CD8-positive, alpha-beta memory T cell (primary cell): ENCODE measurements at places on chromosomes 6 and 20. TPM values are rescaled to one million over a fixed set of nuclear protein-coding genes. Genes with fewer than 3 reads are reported as not detected.

The GABRR1 gene
- polyA plus RNA-seq, result not detected

The SLC35D3 gene
- not detected for polyA plus RNA-seq

The SLC22A2 gene
- polyA plus RNA-seq, result not detected

The CEP162 gene
- polyA plus RNA-seq, result 5.6 TPM

The BPIFA1 gene
- not detected for polyA plus RNA-seq

The BPIFB4 gene
- not detected for polyA plus RNA-seq

The MMP24 gene
- polyA plus RNA-seq, result 0.18 TPM

The OPN5 gene
- not detected for polyA plus RNA-seq

The BTNL2 gene
- polyA plus RNA-seq, result not detected

The OR12D3 gene
- polyA plus RNA-seq, result not detected

The MAVS gene
- 8.1 TPM for polyA plus RNA-seq

The LIME1 gene
- polyA plus RNA-seq, result 366 TPM

The MRPL18 gene
- 101 TPM for polyA plus RNA-seq

The CCHCR1 gene
- polyA plus RNA-seq, result 7.4 TPM

The SLC22A1 gene
- polyA plus RNA-seq, result 0.13 TPM

GRCh38 chr6:111727041-111727440, 121.4 kb upstream of the TRAF3IP2 start:
- peaks cover 87% of the 10 kb centered on the region for H3K4me1 ChIP-seq
- H3K27me3 ChIP-seq, result no peaks in the 10 kb centered on the region
- H3K27ac ChIP-seq, result no peak overlapping the region
- no peak for DNase-seq
- peaks cover 1% of the 10 kb centered on the region for H3K36me3 ChIP-seq

GRCh38 chr20:42319252-42320013, 701.3 kb upstream of the CHD6 start:
- no peaks in the 10 kb centered on the region for H3K4me1 ChIP-seq
- no peak for DNase-seq
- H3K4me3 ChIP-seq, result no peak overlapping the region
- no peaks in the 10 kb centered on the region for H3K36me3 ChIP-seq
- no peak overlapping the region for H3K27ac ChIP-seq

- H3K27ac ChIP-seq, result no peak overlapping the region
- no peaks in the 10 kb centered on the region for H3K4me1 ChIP-seq
Measured at GRCh38 chr20:44690781-44691423, 24.3 kb upstream of the CCN5 start.

- DNase-seq, result no peak
- no peaks in the 10 kb centered on the region for H3K4me1 ChIP-seq
- H3K27me3 ChIP-seq, result no peaks in the 10 kb centered on the region
- no peaks in the 10 kb centered on the region for H3K36me3 ChIP-seq
- H3K4me3 ChIP-seq, result no peak overlapping the region
Measured at GRCh38 chr20:31934491-31934890, 17.4 kb downstream of the PDRG1 start.

DNA sequence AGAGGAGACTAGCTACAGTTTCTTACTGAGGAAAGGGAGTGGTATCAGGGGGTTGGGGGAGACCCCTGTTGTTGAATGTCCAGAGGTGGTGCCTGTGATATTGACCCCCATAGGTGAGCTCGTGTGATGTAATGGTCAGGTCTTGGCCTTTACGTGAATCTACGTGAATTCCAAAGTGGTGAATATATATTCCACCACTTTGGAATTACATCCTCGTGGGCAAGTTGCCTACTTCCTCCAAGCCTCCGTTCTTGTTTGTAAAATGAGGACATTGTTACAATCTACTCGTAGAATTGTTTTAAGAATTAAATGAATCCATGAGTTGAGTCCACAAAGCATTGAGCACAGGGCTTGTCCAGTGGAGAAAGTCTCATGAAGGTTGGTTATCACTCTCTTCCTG, 47.3 kb downstream of the TSHZ2 start:
- DNase-seq, result no peak
- H3K36me3 ChIP-seq, result no peaks in the 10 kb centered on the region
- no peak overlapping the region for H3K4me3 ChIP-seq

GRCh38 chr6:21791581-21791980, 198.0 kb downstream of the SOX4 start:
- H3K4me3 ChIP-seq, result no peak overlapping the region
- H3K27me3 ChIP-seq, result no peaks in the 10 kb centered on the region
- H3K27ac ChIP-seq, result no peak overlapping the region
- H3K36me3 ChIP-seq, result no peaks in the 10 kb centered on the region
- DNase-seq, result no peak
- H3K4me1 ChIP-seq, result no peaks in the 10 kb centered on the region

DNA sequence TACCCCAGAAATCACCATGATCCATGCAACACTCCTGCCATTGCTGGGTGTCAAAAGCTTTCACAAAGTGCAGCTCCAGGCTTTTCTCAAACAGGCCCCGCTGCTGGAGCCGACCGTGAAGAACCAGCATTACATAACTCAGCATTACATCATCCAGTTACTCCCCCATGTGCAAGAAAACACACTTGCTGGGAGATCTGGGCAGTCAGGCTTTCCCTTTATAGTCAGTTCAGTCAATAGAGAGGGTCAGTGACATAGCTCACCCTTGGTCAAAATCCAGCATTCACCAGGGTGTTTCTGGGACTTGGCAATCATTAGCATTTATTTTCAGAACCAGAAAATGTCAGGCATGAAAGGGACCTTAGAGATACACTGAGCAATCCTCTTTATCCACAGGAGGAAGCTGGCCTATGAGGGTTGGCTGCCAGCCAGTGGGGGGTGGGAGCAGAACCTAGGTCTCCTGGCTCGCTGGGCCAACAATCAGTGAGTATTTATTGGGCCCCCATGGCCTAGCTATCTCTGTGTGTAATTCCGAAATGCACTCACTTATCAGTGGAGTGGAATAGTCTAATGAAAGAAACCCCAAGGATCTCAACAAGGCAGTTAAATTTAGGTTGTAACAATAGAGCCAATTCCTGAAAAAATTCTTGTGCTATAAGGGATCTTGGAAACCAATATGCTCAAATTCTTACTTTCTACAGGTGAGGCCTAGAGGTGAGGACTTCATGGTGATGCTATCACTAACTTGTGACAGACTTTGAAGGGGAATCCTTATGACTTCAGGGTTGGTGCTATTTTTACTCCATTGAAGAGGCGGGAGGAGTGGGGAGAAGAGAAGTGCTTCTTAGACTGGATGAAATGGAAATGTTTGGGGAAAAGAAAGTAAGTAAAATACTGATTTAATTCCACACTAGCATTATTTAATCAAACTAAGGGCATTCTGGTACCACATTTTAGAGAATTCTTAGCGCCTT, 54.6 kb downstream of the LYRM4 start:
- H3K4me1 ChIP-seq, result no peaks in the 10 kb centered on the region
- H3K27me3 ChIP-seq, result no peaks in the 10 kb centered on the region

DNA sequence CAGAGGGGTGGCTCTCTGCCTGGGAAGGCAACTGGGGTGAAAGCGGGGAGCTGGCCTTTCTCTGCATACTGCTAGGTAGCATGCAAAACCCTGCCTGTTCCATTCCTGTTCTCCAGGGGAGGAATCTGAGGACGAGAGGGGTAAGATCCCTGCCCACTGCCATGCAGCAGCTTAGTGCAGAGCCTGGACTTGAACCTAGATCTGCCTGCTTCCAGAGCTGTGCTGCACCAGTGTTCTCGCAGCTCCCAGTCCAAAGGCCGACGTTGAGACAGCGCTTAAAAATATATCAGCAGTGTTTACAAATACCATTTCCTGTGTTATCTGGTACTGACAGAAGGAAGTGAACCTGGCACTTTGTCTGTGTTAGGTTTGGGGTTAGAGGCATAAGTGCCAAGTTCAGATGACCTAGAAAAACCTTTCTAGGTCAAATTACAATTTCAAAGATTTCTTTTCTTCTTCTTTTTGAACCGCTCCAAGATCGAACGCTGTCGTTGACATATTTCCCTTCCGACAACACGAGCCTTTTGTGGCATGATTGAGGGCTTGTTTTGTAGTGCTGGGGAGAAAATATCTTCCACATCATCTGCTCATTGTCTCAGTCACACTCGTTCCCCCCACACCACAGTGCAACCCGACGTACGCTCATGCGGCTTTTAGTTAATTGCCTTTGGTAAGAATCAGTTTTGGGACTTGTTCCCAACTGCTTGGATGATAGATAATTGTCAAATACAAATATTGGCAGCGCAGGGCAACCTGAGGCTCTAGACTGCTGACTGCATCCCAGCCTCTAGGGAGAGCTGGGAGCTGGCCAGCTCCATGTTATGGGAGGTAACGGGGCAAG, 44.6 kb downstream of the TOX2 start:
- no peaks in the 10 kb centered on the region for H3K27me3 ChIP-seq
- peaks cover 87% of the 10 kb centered on the region for H3K4me1 ChIP-seq
- no peak overlapping the region for H3K27ac ChIP-seq
- peak; percentile 71 for DNase-seq

- no peaks in the 10 kb centered on the region for H3K4me1 ChIP-seq
- H3K4me3 ChIP-seq, result no peak overlapping the region
- no peaks in the 10 kb centered on the region for H3K36me3 ChIP-seq
Measured at GRCh38 chr6:164554700-164555476, 754.5 kb downstream of the C6orf118 start.

DNA sequence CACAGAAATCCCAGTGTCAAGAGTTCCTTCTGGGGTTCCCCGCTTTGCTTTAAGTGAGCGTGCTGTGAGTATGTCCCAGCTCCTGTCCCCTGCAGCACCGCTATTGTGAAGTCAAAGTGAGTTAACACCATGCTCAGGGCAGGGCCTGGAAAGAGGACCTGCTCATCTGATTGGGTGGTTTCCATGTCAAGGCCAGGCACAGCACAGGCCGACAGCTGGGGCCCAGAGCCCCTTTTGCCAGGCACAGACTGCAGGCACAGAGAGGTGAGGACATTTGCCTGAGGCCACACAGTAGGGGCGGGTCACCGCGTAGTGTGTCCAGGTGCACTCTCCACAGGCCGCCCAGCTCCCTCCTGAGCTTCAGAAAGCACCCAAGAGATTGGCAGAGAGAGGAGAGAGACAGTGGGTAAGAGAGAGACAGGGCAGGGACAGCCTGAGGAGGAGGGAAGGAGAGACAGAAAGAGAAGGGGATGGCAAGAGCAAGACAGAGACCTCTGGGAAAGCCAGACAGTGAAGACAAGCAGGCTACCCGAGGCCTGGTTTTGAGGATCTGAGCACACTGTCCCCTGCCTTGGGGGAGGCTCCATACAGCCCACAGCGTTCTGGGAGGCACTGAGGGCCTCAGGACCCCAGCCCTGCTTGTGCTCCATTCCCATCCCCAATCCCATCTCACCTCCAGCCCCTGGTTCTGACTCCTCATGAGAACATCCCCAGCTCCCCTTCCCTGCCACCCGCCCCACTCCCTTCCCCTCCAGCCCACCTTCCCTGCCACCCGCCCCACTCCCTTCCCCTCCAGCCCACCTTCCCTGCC, 6.5 kb upstream of the BPIFB1 start:
- H3K27ac ChIP-seq, result no peak overlapping the region
- no peak overlapping the region for H3K4me3 ChIP-seq
- no peaks in the 10 kb centered on the region for H3K4me1 ChIP-seq
- no peaks in the 10 kb centered on the region for H3K36me3 ChIP-seq
- H3K27me3 ChIP-seq, result no peaks in the 10 kb centered on the region
- DNase-seq, result no peak

- no peak for DNase-seq
- no peak overlapping the region for H3K4me3 ChIP-seq
- H3K27me3 ChIP-seq, result no peaks in the 10 kb centered on the region
- peaks cover 10% of the 10 kb centered on the region for H3K36me3 ChIP-seq
Measured at GRCh38 chr20:7980332-7981046, 39.1 kb downstream of the TMX4 start.

GRCh38 chr6:43724914-43725642, 37.5 kb upstream of the MRPS18A start:
- H3K4me3 ChIP-seq, result peak overlapping the region; percentile 24
- no peaks in the 10 kb centered on the region for H3K27me3 ChIP-seq
- peak overlapping the region; percentile 43 for H3K27ac ChIP-seq
- DNase-seq, result peak; percentile 37

DNA sequence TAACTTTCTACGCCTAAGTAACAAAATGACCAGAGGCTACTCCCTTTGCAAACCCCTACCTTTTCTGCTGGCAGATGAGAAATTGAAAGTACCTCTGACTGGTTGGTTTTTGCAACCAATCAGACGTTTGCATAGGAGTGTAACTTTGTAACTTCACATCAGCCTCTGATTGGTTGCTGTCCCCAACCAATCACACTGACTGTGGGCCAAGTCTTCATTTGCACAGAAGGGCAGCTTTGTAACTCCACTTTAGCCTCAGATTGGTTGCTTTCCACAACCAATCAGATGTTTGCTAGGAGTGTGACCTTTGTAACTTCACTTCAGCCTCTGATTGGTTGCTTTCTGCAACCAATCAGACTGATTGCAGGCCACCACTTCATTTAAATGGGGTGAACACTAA, 89.1 kb downstream of the ME1 start:
- DNase-seq, result no peak
- no peak overlapping the region for H3K27ac ChIP-seq
- no peak overlapping the region for H3K4me3 ChIP-seq
- no peaks in the 10 kb centered on the region for H3K4me1 ChIP-seq
- no peaks in the 10 kb centered on the region for H3K27me3 ChIP-seq
- no peaks in the 10 kb centered on the region for H3K36me3 ChIP-seq

GRCh38 chr6:106883808-106884262, 90.7 kb downstream of the CD24 start:
- H3K4me3 ChIP-seq, result no peak overlapping the region
- H3K36me3 ChIP-seq, result no peaks in the 10 kb centered on the region
- H3K4me1 ChIP-seq, result no peaks in the 10 kb centered on the region
- H3K27ac ChIP-seq, result no peak overlapping the region
- H3K27me3 ChIP-seq, result no peaks in the 10 kb centered on the region

- H3K27ac ChIP-seq, result peak overlapping the region; percentile 70
- H3K4me3 ChIP-seq, result peak overlapping the region; percentile 3
- H3K4me1 ChIP-seq, result peaks cover 68% of the 10 kb centered on the region
Measured at GRCh38 chr6:159062976-159063375, 18.2 kb upstream of the TAGAP start.

GRCh38 chr20:64145458-64146300, 18.6 kb upstream of the MYT1 start:
- H3K27me3 ChIP-seq, result no peaks in the 10 kb centered on the region
- no peaks in the 10 kb centered on the region for H3K4me1 ChIP-seq
- no peak overlapping the region for H3K27ac ChIP-seq
- no peak for DNase-seq
- H3K36me3 ChIP-seq, result no peaks in the 10 kb centered on the region

GRCh38 chr6:97705568-97705967, 422.6 kb upstream of the MMS22L start:
- no peak for DNase-seq
- H3K4me3 ChIP-seq, result no peak overlapping the region
- no peaks in the 10 kb centered on the region for H3K36me3 ChIP-seq
- no peaks in the 10 kb centered on the region for H3K27me3 ChIP-seq

GRCh38 chr20:17662333-17663039, 19.6 kb downstream of the RRBP1 start:
- peaks cover 10% of the 10 kb centered on the region for H3K4me1 ChIP-seq
- H3K27ac ChIP-seq, result no peak overlapping the region
- no peaks in the 10 kb centered on the region for H3K27me3 ChIP-seq
- DNase-seq, result no peak

DNA sequence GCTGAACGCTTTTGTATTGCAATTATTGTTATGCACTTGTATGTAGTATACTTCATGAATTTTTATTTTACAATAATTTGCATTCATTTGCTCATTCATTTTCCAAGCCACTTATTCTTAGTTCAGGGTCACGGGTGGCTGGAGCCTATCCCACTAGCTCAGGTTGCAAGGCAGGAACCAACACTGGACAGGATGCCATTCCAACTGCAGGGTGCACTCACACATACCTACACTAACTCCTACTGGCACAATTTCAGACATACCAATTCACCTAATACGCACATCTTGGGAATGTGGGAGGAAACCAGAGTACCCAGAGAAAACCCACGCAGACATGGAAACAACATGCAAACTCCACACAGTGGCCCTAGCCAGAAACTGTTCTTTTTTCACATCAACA, 61.8 kb downstream of the LMBRD1 start:
- no peak overlapping the region for H3K4me3 ChIP-seq
- H3K27ac ChIP-seq, result no peak overlapping the region
- no peaks in the 10 kb centered on the region for H3K4me1 ChIP-seq
- DNase-seq, result no peak
